Kidney tubule cell (primary cell): ENCODE measurements at places on chromosomes 3 and 15.

DNA sequence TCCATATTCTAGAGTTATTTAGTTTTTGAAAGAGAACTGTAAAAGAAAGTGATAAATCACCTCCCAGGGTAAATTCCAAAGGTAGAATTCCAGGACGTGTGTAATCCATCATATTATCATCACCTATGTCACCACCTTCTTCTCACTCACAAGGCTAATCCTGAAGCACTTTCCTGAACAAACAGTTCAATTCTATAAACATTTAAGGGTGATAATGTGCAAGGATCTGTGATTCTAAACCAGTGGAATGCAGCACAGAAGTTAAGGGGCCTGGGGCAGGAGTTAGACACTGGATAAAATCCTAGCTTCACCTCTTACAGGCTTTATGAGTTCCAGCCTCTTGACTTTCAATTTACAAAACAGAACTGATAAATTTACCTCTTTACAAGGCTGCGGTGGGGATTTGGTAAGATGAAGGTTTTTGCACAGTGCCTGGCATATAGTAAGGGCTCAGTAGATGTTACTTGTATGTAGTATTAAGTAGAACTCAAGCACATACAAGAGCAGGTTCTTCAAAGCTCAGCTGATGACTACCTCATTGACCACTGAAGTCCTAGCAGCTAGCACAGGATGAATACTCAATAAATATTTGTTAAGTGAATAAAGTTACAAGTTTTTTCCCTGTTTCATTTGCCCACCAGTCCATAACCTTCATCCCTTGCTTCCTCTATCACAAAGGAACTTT is 47.3 kb upstream of the CCDC80 start:
- peak; percentile 28 for DNase-seq

DNA sequence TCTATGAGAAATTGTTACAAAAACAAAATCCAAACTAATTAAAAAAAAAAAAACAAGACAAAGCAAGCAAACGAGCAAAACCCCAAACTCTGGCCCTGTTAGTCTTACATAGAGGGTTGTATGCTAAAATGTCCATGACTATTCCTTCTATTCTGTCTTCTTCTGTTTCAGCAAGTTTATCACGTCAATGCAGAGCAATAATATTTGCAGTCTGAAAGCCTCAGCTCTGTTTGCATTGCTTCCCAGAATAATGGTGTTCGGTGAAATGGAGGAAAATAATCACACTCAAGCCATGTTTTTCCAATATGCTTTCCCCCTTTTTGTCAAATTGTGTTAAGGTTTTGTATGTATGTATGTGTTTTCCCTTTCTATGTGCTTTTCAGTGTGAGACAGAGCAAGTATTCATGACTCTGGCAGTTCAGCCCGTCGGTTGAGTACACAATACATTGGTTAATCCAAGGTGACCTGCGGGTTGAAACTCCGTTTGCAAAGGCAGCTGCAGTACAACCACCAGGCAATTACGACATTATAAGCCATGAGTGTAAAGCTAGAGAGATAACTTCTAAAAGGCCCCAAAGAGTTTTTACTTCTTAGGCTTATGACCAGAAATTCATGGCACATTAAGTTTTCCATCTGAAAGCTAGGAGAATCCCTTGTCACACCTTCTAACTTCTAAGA is 34.9 kb upstream of the MAGI1 start:
- no peak for DNase-seq

- DNase-seq: peak; percentile 71
Measured at GRCh38 chr15:82999905-83000671, 11.4 kb downstream of the C15orf40 start.

DNA sequence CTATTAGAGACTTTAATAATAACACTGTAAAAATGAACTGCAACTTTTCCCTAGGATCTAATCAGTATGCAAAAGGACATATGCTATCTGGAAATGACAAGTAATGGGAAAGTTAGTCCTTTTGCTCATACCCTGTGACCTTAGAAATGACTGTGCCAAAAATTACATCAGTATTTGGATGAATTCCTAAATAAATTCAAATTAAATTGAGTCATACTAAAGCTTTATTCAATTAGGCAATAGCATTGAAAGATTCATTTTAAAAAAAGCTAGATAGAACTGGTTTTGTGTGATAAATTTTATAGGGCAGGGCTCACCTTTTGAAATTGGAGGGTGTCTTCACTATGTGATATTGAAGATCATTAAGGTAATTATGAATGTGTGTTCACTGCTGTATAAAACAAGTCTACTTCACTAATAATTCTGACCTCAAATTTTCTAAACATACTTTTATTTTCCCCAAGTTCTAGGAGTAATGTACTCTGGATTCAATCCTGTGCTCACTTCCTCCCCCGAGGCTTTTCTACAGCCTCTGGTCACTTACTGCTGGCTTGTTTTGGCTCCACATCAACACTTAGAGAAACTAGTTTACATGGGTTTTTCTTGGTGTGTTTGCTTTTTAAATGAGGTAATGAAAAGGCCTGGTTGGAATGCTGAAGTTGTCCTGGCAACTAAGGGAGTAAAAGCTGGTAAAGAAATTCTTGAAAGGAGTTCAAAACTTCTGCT is 44.4 kb upstream of the SPTSSB start:
- DNase-seq: peak; percentile 63

GRCh38 chr15:81146466-81146865 is 12.4 kb downstream of the CFAP161 start:
- DNase-seq: no peak

DNA sequence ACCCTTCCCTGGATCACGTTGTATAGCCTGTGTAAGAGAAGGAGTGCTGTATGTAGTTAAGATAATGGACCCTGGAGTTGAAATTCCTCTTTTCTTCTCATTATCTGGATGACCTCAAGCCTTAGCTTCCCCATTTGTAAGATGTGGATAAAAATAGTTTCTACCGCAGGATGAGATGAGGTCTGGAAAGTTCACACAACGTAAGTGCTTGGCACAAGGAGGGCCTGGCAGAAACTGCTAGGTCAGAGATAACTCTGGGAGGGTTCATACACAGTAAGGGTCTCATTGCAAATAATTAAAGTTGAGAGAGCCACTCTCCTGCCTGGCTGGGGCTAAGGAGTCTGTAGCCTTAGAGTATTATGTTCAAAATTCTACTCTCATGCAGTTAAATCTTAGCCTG is 214.4 kb downstream of the LRTM1 start:
- DNase-seq: no peak

GRCh38 chr15:91887921-91888373 is 34.4 kb downstream of the SLCO3A1 start:
- DNase-seq: no peak

GRCh38 chr3:46981932-46982471 is 2.5 kb downstream of the NBEAL2 start:
- peak; percentile 44 for DNase-seq

DNA sequence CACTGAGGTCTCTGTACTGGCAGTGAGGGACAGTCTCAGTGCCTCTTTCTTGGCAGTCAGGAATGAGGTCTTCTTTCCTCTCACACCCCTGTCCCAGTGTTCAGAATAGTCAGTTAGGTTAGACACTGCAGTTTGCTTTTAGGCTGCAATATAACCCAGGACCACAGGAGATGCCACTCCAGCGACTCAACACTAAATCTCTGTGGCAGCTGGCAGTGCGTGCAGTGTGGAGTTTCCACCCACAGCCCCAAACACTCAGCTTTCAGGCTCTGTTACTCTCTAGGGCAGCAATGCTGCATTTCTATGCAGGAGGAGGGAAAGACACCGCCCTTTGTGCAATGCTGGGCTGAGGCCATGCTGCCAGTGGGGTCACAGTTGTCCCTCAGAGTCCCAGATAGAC is 150.2 kb upstream of the SUCLG2 start:
- peak; percentile 2 for DNase-seq

DNA sequence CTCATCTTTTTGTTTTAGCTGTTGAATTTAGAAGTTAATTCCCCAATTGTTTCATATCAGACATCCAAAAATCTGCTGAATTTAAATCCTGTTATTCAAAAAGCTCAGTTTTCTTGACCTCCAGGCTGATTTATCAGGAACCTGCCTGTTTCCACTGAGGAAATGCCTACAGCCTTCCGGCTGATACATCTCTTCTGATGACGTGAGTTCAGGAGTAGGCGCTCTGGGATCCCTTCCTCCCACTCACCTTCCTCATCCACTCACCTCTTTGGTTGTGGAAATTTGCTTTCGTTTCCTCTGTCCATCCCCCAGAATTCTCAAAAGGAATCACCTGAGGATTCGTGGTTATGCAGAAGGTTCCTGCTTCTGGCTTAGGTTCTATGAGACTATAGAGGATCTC is 55.4 kb upstream of the ALDH1A3 start:
- no peak for DNase-seq
